ENCODE measurements at places on chromosomes 3 and 15.

- DNase-seq = no peak
These were observed 156.6 kb downstream of the SMAD6 start for GRCh38 chr15:66858423-66859207.

DNA sequence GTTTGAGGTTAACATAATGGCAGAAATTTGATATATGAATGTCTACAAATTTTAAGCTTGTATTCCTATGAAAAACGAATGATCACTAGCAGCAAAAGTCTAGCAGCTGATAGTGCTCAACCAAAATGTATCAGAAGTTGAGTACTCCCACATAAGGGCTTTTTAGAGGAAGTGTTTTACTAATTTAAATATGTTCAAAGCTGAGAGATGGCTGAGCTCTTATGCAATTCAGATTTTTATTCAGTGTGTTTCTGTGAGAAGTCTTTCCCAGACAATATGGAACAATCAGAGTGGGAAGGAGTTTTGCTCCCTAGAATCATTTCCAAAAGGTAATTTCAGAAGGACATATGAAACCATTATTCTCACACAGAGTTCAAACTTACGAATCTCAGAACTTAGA is 327.0 kb downstream of the ZPLD1 start:
- no peak for DNase-seq

DNA sequence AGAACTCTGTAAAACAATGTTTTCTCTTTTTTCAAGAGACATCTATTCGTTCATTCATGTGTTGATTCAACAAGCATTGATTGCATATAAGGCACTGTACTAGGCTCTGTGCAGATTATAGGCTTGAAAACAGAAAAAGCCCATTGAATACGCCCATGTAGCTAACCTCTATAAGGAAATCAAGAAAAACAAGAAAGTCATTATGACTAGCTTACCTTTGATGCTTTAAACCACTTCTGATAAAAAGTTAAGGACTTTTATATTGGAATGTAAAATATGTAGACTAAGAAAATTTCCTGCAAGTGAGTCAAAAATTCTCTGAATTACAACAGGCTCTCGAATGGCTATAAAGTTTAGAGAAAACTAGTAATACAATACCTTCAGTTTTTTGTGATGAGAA is 92.5 kb downstream of the BDH1 start:
- peak; percentile 52 for DNase-seq

DNA sequence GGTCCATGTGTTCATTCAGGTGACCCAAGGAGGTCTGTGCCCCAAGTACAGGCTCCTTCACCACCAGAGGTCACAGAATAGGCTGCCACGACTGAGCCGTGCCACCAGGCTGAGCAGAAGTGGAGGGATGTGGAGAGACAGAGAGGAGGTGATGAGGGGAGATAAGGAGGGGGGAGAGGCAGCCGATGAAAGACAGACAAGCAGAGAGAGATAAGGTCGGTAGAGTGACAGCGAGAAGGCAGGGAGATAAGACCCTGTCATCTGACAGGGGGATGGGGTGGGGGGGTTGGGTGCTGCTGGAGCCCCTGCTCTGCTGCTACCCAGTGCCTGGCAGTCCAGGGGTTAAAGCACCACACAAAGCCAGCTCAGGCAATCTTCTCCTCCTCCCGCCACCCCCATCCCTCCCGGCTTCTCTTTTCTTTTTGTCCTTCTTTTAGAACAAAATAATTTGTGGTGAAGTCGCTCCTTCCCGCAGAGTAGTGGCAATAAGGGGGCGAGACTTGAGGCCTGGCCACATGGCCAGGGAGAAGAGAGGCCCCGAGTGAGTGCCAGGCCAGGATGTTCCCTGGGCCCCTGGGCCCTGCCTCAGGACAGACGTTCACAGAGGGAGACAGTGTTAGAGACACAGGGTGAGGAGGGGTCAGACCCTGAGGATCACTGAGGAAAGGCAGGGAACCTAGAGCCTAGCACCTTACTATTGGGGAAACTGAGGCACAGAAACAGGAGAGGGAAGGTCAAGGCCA is 67.9 kb downstream of the CACNA2D2 start:
- DNase-seq = no peak

- DNase-seq = no peak
These were observed 11.4 kb downstream of the PRR20G start for GRCh38 chr3:127276396-127276795.
